ENCODE measurements at places on chromosomes 12 and 14.

DNA sequence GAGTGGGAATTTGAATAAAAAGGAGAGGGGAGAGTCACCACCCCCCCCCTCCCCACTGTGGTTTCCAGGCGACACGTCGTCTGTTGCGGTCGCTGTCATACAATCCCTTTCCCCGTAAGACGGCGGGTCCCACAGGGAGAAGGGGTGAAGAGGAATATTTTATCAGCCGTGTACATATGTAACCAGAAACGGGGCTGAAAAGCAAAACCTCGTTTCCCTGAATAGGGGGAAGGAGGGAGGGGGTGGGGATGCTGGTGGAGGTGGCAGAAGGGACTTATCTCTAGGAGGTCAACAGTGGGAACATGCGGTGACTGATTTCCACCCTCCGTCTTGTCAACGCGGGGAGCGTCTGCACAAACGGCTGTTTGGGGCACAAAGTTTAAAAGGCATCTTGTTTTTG is 171.4 kb downstream of the RBM19 start:
- DNase-seq, result no peak

GRCh38 chr12:109753054-109753401 is 39.4 kb downstream of the FAM222A start:
- DNase-seq, result no peak

- no peak for DNase-seq
Measured at GRCh38 chr12:49693931-49694444, 13.2 kb downstream of the FMNL3 start.

- no peak for DNase-seq
Measured at GRCh38 chr14:73794146-73794545, 57.5 kb upstream of the PTGR2 start.

- no peak for DNase-seq
Measured at GRCh38 chr12:46794593-46795190, 31.1 kb downstream of the SLC38A4 start.

DNA sequence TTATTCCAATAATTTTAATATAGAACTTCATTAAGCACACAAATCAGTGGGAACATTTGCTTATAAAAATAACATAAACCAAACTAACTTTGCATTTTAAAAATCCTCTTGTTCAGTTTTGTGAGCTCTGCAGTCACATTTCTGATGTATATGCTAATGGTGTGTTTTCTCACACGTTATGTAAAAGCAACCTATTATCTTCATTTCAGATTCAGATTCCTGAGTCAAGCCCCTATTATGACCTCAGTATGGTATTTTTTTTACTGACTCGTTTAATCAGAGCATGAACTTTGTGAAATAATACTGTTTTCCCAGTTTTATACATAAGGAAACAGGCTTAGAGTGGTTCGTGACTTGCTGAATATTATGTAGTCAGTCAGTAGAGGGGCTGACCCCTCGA is 394.0 kb downstream of the TMEM117 start:
- DNase-seq, result no peak

GRCh38 chr14:30868736-30869135 is 5.6 kb upstream of the COCH start:
- DNase-seq, result no peak

- DNase-seq, result no peak
Measured at GRCh38 chr12:65293735-65294134, 15.3 kb downstream of the MSRB3 start.

DNA sequence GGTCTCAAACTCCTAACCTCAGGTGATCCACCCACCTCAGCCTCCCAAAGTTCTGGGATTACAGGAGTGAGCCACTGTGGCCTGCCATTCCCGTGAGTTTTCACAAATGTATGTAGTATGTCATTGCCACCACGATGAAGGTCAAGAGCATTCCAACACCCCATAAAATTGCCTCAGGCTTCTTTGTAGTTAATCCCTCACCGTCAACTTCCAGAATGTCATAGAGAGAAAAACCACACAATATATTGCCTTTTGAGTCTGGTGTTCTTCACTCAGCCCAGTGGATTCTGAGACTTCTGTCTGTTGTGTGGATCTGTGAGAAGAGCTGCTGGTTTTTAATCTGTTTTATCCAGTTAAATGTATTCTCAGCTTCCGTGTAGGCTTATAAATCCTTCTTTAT is 12.6 kb upstream of the CFAP251 start:
- DNase-seq, result no peak

DNA sequence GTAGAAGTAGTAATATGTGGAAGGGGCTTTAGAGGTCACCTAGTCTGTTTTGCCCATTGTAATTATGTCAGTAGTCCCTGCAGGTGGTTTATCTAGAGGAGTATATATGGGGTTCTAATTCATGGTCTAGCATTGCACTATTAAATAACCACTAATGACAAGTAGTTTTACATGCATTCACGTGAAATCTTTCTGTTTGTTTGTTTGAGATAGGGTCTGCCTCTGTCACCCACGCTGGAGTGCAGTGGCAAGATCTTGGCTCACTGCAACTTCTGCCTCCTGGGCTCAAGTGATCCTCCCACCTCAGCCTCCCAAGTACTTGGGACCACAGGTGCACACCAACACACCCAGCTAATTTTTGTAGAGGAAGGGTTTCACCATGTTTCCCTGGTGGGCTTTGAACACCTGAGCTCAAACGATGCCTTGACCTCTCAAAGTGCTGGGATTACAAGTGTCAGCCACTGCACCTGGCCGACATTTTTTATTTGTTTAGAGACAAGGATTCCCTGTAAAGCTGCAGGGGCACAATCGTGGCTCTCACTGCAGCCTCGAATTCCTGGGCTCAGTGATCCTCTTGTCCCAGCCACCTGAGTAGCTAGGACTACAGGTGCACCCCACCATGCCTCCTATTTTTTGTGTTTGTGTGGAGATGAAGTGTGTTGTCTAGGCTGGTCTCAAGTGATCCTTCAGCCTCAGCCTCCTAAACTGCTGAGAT is 12.0 kb upstream of the PSEN1 start:
- DNase-seq, result no peak

- DNase-seq, result no peak
Measured at GRCh38 chr12:43766291-43766690, 7.5 kb downstream of the IRAK4 start.

GRCh38 chr12:130300737-130301535 is 36.8 kb upstream of the PIWIL1 start:
- DNase-seq, result no peak

DNA sequence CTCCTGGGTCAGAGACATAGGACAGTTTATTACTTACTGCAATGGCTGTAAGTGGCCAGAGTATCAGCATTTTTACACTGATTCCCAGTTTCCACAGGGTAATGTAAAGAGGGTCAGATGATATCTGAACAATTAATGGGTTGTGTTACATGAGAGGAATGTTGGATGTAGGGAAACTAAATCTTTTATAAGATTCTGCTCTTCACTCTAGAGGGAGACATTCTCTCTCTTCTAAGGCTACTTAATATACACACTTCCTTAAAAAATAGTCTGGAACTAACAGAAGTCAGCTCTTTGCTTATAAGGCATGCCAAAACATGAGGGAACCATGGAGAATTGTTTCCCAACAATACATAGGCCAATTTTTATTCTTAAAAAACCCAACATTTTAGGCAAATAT is 389.8 kb downstream of the ETNK1 start:
- DNase-seq, result no peak

- no peak for DNase-seq
Measured at GRCh38 chr12:25958428-25959070, at the start of gene RASSF8. RASSF8 (plus strand) TSS chr12:25958682; CDS start chr12:26055344, 96,662 bp downstream.

- DNase-seq, result no peak
Measured at GRCh38 chr12:25714198-25714984, 161.3 kb upstream of the LMNTD1 start.

- DNase-seq, result no peak
Measured at GRCh38 chr12:60421741-60422140, 825.9 kb downstream of the SLC16A7 start.

DNA sequence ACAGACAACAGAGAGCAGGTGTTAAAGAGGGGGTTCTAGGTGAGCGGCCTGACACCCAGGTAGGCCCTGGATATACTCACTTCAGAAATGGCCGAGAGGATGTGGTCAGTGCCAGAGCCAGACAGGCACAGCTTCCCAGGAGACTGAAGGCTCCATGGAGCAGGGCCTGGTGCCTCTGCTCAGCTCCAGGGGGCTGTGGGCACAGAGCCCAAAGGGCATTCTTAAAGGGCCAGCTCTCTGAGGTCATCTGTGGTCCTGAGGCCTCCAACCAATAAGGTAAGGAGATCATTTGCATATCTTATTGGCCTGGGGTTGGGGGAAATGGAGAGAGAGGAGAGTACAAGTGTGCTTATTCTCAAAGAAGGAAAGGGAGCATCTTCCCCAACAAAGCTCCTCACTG is 9.7 kb upstream of the PCK2 start:
- DNase-seq, result no peak

GRCh38 chr12:118512669-118513068 is 136.3 kb downstream of the SUDS3 start:
- no peak for DNase-seq

- no peak for DNase-seq
Measured at GRCh38 chr12:84741692-84742091, 170.9 kb downstream of the SLC6A15 start.

DNA sequence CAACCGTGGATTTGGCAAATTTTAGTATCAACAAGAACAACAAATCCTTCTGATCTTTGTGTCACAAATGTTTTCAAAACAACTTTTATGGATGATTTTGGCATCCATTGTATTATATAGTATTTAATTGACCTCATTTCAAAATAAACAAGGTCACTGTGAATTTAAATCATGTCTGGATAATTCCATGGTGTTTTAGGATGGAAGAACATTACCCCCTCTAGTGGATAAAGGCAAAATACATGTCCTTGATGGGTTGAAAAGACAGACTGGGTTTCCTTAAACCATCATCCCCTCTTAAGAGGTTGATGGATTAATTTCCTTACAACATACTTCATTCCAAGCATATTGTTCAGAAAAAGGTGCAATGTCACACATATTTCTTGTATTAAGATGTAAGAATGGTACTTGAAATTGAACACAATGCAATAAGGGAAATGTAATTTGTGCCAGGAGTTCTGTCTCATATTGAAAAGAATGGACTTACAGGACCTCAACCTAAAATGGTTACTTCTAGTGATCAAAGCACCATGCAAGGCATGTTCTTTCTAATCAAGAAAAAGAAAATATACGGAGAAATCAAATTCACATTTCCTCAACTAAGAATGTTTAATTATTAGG is 352.0 kb downstream of the BCAT1 start:
- DNase-seq, result no peak

- no peak for DNase-seq
Measured at GRCh38 chr14:69945912-69946311, 66.7 kb downstream of the SMOC1 start.

DNA sequence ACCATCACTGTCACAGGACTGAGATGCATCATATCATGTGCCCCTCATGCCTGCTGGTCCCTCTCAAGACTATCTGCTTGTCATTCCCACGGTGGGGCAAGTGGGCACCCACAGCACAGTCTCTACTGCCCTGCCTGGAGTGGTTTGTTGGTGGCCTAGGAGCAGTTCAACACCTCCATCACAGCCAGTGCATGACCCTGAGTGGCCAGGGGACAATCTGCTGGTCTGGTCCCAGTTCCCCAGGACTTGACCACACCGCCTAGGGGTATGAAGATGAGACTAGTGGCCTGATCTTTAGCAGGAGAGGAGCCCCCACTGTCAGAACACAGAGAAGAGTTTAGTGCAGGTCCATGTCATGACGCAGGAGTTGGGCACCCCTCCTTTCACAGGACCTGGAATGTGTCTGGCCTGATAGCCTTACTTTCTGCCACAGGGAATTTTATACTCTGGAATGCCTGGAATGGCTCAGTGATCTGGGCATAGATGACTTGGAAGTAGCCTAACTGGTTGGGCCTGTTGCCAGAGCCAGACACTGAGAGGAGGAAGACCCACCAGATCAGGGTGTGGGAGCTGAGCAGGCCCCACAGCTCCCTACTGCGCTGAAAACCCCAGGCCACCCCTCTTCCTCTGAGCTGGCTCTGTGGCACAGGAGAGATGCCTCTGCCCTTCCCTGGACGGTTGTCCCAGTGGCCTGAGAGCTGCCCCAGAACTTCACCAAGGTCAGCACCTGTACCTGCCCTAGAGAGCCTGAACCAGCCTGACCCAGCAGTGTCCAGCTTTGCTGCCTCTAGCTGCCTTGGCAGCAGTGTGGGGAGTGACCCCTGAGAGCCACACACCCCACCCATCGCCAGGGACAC is 83.3 kb downstream of the PUS7L start:
- no peak for DNase-seq

GRCh38 chr12:9731797-9732196 is 1.1 kb downstream of the CLECL1 start:
- no peak for DNase-seq

GRCh38 chr14:81193924-81194633 is 26.7 kb downstream of the GTF2A1 start:
- DNase-seq, result peak; percentile 39

DNA sequence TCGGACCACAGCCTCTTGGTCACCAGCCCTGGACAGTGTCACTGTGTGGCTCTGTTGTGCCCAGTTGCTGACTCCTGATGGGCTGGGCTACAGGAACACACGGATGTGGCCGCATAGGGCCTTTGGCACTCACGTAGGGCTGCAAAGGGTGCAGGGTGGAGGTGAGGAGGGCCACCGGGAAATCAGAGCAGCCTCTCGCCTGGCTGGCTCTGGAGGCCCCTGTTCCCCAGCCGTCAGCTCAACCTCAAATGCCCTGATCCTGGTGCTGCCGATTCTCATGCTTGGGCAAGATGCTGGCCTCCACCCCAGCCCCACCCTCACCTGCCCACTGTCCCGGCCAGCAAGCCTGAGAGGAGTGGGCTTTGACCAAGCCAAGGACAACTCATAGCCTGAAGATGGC is 59.0 kb downstream of the SLC6A12 start:
- no peak for DNase-seq

- DNase-seq, result no peak
Measured at GRCh38 chr14:68521961-68522509, 270.8 kb downstream of the ZFP36L1 start.

DNA sequence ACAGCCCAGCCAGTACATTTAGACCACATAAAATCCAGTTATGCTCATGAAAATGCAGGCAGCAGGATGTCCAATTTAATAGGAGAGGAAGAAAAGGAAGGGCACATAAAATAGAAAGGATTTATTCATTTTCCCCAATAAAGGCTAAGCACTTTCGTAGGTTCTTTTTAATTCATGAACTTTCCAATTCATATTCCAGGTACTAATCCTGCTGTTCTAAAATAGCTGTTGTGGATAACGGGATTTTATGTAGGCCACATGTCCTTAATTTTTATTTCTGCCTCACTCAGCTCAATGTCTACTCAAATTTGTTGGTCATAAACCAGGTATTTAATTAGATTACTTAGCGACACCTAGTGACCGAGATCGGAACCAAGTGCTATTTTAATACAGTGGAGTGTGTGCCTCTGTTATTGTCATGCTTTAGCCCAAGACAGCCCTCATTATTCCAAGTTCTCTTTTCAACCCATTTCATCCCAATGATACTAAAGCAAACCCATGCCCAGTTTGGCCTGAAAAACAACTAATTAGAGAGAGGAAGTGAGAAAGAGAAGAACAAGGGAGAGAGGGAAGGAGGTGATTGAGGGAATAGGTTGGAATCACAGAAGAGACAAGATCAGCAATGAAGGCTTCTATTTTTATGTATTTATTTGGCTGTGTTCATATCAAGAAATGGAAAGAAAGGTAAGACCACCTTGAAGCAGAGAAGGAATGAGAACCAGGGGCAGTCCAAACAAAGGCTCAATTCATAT is 45.9 kb upstream of the IFNG-AS1 start:
- peak; percentile 78 for DNase-seq
